ENCODE measurements at places on chromosomes 5 and 9.

DNA sequence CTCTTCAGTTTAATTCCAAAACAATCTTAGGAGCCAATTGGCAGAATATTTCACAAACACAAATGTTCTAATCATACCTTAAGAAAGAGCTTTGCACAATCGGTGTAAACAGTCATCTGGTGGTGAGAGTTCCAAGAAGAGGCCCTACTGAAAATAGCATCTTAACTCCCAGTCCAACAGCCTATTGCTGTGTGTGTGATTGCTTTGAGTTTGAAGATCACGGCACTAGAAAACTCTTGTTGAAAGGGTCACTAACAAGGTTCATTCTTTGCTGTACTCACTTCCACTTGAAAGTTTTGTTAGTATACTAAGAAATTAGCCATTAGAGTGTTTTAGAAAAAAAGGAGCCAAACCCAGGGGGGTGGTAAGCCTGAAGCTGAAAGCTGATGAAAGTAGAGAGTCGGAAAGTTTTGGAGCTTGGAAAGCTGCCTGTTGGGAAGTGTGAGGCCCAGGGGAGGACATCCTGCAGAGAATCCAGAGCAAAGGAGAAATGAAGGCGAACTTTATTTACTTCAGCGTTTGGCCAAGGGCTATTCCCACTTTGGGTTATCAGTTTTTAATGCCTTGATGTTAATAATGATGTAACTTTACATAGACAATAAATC is 180.3 kb upstream of the GHR start:
- H3K4me3 ChIP-seq, result no peak overlapping the region
- no peaks in the 10 kb centered on the region for H3K4me1 ChIP-seq
- no peaks in the 10 kb centered on the region for H3K27me3 ChIP-seq
- H3K36me3 ChIP-seq, result no peaks in the 10 kb centered on the region
- H3K27ac ChIP-seq, result no peak overlapping the region

DNA sequence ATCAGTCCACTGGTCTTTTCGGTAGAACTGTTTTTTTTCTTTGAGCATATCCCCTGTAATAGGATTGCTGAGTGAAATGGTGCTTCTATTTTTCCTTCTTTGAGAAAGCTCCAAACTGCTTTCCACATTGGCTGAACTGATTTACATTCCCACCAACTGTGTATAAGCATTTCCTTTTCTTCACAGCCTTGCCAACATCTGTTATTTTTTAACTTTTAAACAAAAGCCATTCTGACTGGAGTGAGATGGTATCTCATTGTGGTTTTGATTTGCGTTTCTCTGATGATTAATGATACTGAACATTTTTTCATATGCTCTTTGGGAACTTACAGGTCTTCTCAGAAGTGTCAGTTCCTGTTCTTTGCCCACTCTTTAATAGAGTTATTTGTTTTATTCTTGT is 764.7 kb downstream of the MTRR start:
- no peaks in the 10 kb centered on the region for H3K36me3 ChIP-seq
- no peaks in the 10 kb centered on the region for H3K4me1 ChIP-seq
- H3K4me3 ChIP-seq, result no peak overlapping the region
- no peaks in the 10 kb centered on the region for H3K27me3 ChIP-seq
- DNase-seq, result no peak

DNA sequence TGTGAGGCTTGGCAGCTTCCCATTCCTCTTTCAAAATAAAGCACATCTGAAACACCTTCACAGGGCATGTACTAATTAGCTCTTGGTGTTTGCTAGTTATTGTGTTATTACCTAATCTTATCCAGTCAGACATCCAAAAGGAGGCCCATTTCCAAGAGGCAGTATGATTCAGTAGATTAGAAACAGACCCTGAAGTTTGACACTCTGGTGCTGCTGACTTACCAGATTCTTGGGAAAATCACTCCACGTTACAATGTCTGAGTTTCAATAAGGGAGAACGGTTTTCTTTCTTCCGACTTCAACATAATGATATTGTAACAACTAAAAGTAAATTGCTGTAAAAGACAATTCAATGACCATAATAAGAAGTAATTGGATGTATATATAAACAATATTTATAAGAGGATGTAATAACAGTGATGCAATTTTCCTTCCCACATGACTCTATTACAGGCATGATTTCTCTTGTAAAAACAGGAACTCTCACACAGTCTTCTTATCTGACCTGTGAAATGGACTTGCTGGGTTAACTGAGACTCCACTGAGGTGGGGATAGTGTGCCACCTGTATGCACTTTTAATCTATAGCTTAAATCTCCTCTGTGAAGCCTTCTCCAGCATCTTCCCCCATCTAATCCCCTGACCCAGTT is 181.3 kb upstream of the ELL2 start:
- peaks cover 24% of the 10 kb centered on the region for H3K4me1 ChIP-seq
- DNase-seq, result no peak
- no peak overlapping the region for H3K4me3 ChIP-seq
- no peak overlapping the region for H3K27ac ChIP-seq
- H3K27me3 ChIP-seq, result no peaks in the 10 kb centered on the region
- no peaks in the 10 kb centered on the region for H3K36me3 ChIP-seq

DNA sequence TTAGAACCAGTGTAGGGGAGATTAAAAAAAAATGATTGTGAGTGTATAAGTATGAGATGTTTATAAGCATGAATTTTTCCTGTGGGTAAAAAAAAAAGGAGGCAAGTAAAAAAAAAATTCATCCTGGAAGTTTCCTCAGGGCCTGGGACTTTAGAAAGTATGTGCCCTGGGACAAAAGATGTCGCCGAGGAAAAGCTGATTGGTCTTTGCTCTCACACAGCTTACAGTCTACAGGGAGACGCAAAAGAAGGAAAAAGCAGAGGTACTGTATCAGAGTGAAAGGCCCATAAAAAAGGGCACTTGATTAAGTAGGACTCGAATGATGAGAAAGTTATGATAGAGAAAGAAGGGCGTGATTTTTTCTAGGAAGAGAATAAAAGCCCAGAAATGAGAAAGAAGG is 501.4 kb upstream of the MEF2C start:
- DNase-seq, result no peak
- no peak overlapping the region for H3K27ac ChIP-seq
- H3K4me1 ChIP-seq, result no peaks in the 10 kb centered on the region
- no peaks in the 10 kb centered on the region for H3K27me3 ChIP-seq
- no peak overlapping the region for H3K4me3 ChIP-seq

DNA sequence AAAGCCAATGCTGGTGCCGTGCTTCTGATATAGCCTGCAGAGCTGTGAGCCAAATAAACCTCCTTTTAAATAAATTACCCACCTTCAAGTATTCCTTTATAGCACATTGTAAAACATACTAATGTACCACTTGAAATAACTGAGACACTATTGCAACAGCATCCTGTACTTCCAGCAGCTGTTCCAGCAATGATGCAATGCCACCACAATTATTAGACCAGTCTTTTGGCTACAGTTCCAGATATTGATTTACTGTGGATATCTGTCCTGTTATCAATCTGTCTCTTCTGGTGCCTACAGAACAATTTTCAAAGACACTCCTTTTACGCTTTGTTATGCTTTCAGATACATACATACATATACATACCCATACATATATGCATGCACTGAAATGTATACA is 567.9 kb downstream of the TAF11L14 start:
- no peak overlapping the region for H3K4me3 ChIP-seq
- no peak for DNase-seq
- H3K27ac ChIP-seq, result no peak overlapping the region
- no peaks in the 10 kb centered on the region for H3K27me3 ChIP-seq
- H3K36me3 ChIP-seq, result no peaks in the 10 kb centered on the region

All from thoracic aorta (tissue), 2 donors.